B cell (primary cell): ENCODE measurements at places on chromosomes 3 and 15. TPM values are rescaled to one million over a fixed set of nuclear protein-coding genes. Genes with fewer than 3 reads are reported as not detected.
A peak's percentile ranks its signal among the peaks of the same experiment; 100 is the strongest.

- DNase-seq = no peak
Measured at GRCh38 chr3:43478118-43478785, 143.6 kb downstream of the ANO10 start.

GRCh38 chr15:67134067-67134838, 68.9 kb downstream of the SMAD3 start:
- peak; percentile 75 for DNase-seq

DNA sequence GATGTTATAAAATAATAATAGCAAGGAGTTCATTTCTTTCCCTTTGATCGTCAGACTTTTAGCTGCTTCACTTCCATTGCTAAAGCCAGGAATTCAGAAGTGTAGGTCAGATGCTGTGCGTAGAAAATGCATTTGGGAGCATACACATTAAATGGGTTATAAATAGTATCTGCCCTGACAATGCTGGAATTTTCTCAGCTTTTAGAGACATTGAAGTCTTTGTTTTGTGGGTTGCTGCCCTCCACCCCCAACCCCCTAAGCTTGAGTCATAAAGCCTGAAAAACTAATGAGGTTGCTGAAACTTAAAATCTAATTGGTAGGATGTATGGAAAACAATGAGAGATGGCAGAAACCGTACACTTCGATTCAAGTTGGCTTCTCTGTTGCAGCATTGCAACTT, 81.9 kb downstream of the MITF start:
- no peak for DNase-seq

- DNase-seq = no peak
Measured at GRCh38 chr15:52288051-52288942, 7.3 kb downstream of the MYO5C start.

DNA sequence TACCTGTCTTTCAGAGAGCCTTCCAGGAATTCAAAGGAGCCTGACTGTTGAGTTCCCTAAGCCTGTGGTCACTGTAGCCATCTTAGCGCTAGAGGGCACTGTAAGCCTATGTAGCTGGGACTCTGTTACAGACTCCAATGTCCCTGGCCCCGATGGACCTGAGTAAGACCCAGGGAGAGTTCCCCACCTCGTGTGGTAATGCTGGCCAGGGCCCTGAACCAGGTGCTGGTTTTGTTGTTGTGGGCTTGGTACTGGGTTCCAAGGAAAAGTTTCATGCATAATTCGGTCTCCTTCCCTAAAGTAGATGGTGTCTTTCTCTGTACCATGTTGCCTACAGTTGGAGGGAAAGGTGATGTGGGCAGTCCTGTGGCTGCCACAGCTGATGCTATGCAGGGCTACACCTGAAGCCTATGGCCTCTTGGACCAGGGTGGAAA, 32.4 kb downstream of the CDAN1 start:
- DNase-seq = peak; percentile 73

GRCh38 chr3:38163117-38163840, 2.1 kb upstream of the OXSR1 start:
- DNase-seq = peak; percentile 36

- no peak for DNase-seq
Measured at GRCh38 chr15:99662903-99663302, 70.3 kb downstream of the LYSMD4 start.

DNA sequence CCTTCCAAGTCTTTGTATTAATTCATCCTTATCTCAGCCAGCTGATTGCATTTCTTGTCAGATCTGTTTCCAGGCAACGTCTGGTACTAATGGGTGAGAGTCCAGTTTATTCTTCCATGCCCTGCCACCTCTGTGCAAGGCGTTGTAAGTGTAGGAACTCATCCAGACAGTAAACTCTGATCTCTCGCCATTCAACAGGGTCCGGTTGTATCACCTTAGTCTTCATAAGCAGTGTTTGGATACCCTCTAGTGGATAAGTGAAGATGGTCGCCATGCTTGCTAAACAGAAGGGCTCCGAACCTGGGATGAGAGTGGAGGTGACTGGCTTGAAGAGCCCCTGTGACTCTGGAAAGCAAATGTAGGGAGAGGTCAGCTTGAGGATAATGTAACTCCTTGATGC, 51.6 kb upstream of the CMTM7 start:
- DNase-seq = peak; percentile 32

- no peak for DNase-seq
Measured at GRCh38 chr15:51884517-51885236, 55.2 kb downstream of the TMOD3 start.

DNA sequence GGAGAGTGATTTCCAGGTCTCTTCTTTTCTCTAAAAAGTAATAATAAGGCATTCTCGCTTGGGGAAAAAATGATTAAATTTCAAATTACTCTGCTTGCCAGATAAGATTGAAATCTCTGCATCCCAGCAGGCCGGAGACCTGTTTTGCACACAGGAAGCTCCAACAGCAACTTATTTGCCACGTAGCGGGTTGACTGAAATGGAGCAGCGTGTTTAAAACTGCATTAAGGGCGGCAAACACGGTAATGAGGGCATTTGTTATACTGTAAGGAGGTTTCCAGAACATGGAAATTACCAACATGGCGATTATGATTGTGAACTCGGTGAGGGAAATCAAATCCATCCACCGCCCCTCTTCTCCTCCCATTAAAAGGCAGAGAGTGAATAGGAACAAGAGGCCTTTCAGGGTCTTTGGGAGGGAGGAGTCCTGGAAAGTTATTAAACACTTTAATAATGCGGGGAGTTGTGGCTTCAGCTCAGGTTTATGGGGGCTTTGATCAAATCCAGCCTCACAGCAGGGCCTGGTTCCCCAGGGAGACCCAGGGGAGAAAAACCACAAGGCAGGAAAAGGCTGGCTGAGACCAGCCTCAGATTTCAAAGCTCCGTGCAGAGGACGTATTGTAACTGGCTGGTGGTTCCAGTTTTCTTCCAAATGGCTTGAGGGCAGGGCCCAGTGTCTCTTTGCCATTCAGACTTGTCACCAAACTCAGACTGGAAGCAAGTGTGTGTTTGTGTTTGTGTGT, 242.3 kb downstream of the TLE3 start:
- DNase-seq = no peak

DNA sequence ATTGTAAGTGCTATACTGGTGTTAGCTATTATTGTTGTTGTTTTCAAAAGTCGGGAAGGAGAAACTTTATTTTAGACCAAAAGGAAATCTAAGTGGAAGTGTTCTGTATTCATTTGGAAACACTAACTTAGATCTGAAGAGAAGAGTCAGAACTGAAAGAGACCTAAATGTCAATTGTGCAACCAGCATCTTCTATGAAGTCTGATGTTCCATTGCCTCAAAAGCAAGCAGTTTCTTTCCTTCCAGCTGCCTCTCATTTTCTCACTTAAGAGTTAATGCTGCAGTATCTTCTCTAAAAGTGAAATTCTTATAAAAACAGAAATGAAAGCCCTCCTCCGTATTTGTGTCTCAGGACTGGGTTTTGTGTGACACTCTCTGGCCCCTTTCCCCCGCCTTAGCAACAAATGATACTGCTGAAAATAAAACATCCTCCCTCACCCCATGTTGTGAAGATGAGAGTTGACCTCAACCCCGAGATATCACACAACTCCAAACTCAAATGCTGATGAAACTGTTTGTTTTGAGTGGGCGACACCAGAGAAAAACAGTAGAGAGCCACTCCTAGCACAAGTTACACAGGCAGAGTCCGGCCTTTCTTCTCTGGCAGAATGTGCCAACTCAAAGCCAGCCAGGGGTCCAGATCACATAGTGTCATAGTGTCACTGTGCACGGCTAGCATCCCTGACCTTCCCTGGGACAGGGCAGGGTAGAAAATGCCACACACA, 48.9 kb downstream of the GLDN start:
- DNase-seq = no peak

GRCh38 chr3:152426393-152426792, 157.7 kb downstream of the MBNL1 start:
- DNase-seq = no peak

GRCh38 chr3:47867451-47868044, 64.6 kb downstream of the DHX30 start:
- DNase-seq = no peak

The SMARCC1 gene
- 149 and 155 TPM in 2 replicates for total RNA-seq

The SST gene
- total RNA-seq = not detected in 2 replicates

The CASR gene
- total RNA-seq = not detected in 2 replicates

The IGF2BP2 gene
- total RNA-seq = not detected in 2 replicates

The MBD4 gene
- 140 and 144 TPM in 2 replicates for total RNA-seq

The USP13 gene
- 11.9 and 13.2 TPM in 2 replicates for total RNA-seq
